ENCODE measurements at places on chromosomes 3 and 15. TPM values are rescaled to one million over a fixed set of nuclear protein-coding genes. Genes with fewer than 3 reads are reported as not detected.
A peak's percentile ranks its signal among the peaks of the same experiment; 100 is the strongest.

Gene TM4SF1
- 285 TPM for polyA plus RNA-seq

Gene C3orf85
- polyA plus RNA-seq: not detected

GRCh38 chr3:190210608-190211007, 89.9 kb upstream of the P3H2 start:
- DNase-seq: no peak

GRCh38 chr15:97661796-97662195, 298.7 kb upstream of the ARRDC4 start:
- no peak for DNase-seq

Gene P2RY1
- 0.12 TPM for polyA plus RNA-seq

- DNase-seq: no peak
Observed at GRCh38 chr15:59657635-59658125, 365 bp upstream of the GTF2A2 start.

GRCh38 chr3:43018246-43018645, 39.1 kb downstream of the GASK1A start:
- no peak for DNase-seq

- no peak for DNase-seq
Observed at GRCh38 chr3:39108200-39108710, 775 bp downstream of the TTC21A start.

GRCh38 chr3:78726545-78726944, 1041.3 kb downstream of the ROBO1 start:
- no peak for DNase-seq

Gene ISLR2
- not detected for polyA plus RNA-seq

- peak; percentile 15 for DNase-seq
Observed at GRCh38 chr15:50940506-50940905, 32.0 kb downstream of the AP4E1 start.

GRCh38 chr15:46946953-46947352, 770.4 kb upstream of the SEMA6D start:
- no peak for DNase-seq

Gene SLC22A14
- polyA plus RNA-seq: 0.10 TPM

DNA sequence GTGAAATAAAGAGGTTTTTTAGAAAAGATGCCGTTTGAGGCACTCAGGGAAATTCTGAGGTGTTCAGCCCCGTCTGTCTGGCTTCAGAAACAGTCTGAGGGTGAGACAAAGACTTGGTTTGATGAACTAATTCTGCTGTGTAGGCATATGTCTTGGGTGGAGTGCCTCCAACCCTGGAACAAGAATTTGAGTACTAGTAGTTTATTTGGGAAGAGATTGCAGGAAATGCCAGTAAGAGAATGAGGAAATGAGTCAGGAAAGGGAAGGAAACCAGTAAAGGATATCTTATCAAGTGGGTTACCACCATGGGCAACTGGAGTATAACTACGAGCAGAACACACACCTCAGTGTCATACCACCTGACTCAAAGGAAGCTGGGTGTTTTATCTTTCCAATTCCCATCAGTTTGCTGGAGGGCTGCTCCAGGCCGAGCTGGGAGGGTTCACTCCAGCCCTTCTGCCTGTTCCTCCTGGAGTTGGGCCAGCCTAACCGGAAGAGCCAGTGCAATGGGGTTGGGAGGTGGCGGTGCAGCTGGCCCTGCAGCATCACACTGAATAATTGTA, 75.3 kb downstream of the TGFBR2 start:
- no peak for DNase-seq

GRCh38 chr3:64408770-64409169, 183.5 kb upstream of the PRICKLE2 start:
- no peak for DNase-seq

DNA sequence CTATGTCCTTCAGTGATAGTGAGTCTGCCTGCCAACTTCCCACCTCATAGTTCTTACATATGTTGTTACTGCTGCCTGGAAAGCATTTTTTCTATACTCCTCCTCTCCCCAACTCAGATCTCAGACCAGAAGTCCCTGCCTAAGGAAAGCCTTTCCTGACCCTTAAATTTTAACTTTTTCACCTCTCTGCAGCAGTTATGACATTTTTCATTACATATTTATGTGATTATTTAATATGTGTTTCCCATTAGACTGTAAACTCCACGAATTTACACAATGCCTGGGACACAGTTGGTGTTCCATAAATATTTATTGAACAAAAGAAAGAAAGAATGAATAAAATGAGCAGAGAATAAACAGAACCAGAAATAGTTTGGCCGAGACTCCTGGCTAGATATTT, 125.5 kb downstream of the MITF start:
- no peak for DNase-seq

Gene ZNF385D
- 7.1 TPM for polyA plus RNA-seq

- peak; percentile 84 for DNase-seq
Observed at GRCh38 chr3:178671791-178672190, 135.6 kb downstream of the KCNMB2 start.

Gene SORD
- 37.7 TPM for polyA plus RNA-seq

GRCh38 chr15:68314563-68314962, 37.0 kb downstream of the FEM1B start:
- no peak for DNase-seq

Gene HGD
- not detected for polyA plus RNA-seq

- no peak for DNase-seq
Observed at GRCh38 chr15:80574590-80574989, 120.5 kb upstream of the ABHD17C start.

GRCh38 chr3:179149406-179149867, 1.3 kb downstream of the PIK3CA start:
- peak; percentile 65 for DNase-seq

Gene C3orf49
- not detected for polyA plus RNA-seq

- DNase-seq: peak; percentile 42
Observed at GRCh38 chr15:51780636-51781035, 29.2 kb downstream of the TMOD2 start.

GRCh38 chr15:87954793-87955192, 301.7 kb downstream of the NTRK3 start:
- no peak for DNase-seq

DNA sequence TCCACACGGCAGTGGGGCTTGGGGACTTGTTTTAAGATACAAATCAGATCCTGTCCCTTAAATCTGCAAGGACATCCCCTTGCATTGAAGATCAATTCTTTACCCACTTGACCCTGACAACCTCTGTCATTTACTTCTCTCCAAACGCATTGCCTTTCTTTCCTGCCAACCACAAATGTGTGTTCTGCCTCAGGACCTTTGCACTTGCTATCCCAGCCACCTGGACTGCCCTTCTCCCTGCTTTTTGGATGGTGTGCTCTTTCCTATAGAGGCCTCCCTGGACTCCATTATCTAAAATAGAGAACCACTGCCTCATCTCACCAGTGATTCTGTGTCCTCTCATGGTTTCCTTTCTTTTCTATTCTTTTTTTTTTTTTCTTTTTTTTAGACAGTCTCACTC, 1.5 kb upstream of the RPL29 start:
- DNase-seq: no peak

Gene PAQR9
- 0.05 TPM for polyA plus RNA-seq

Gene GOLGA6L9
- 1.2 TPM for polyA plus RNA-seq

DNA sequence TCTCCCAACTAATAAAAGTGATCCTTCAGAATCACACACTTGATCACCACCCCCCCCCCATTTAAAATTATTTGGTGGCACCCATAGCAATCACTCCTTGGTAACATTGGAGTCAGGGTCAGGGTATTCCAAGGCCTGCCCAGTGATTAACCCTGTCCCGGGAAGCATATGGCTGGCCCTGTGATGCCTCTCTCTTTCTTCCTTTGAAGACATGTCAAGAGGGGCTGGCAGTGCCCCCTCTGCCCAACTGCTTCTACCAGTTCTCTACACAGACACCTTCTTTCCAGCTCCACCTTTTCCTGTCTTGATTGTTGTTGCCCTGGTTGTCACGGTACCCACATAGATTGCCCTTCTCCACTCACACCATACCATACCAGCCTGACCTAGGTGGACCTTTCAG, 30.9 kb upstream of the MANF start:
- DNase-seq: no peak

DNA sequence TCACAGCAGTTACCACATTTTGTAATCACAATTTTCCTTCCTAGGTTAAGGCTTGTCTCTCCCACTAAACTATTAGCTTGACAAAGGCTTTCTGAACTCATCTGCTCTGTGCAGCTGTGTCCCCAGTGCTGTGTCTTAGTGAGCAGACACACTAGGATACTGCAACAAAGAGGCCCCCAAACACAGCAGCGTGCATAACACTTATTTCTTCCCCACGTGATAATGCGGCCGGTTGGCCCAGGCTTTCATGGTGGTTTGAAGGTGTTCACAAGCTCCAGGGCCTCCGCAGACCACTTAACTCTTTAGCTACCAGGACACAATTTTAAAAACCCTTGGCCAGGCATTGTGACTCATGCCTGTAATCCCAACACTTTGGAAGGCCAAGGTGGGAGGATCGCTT, 2.2 kb upstream of the HDAC11 start:
- DNase-seq: no peak

- peak; percentile 6 for DNase-seq
Observed at GRCh38 chr3:141996437-141996836, 120.0 kb downstream of the ATP1B3 start.

DNA sequence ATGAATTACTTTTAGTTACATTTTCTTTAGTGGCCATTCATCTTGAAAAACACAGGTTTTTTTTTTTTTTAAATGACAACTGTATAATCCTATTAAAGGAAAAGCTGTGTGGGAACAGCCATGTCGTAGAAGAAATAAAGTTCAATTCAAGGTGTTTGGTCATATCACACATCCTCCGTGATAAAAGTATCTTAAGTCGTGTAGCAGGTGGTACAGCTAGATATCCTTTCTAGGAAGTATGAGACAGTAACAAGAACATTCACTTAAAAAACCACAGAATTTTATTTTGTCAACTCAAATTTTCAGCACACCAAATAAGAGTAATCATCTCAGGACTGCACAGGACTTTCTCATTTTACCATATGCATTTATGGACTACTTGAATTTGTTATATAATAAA, 16.1 kb downstream of the ZDHHC23 start:
- no peak for DNase-seq

- DNase-seq: no peak
Observed at GRCh38 chr3:2921452-2921851, 188.7 kb downstream of the IL5RA start.

Gene IGF2BP2
- polyA plus RNA-seq: 6.1 TPM

- no peak for DNase-seq
Observed at GRCh38 chr15:26772154-26773066, at the start of gene GABRB3. Gene GABRB3 (minus strand): TSS chr15:26773066.

GRCh38 chr15:86103825-86104224, 24.2 kb downstream of the AGBL1 start:
- DNase-seq: no peak

Gene PLSCR2
- not detected for polyA plus RNA-seq

GRCh38 chr3:184237211-184237610, 7.8 kb downstream of the VWA5B2 start:
- no peak for DNase-seq

Gene GOLGA6L7
- not detected for polyA plus RNA-seq

DNA sequence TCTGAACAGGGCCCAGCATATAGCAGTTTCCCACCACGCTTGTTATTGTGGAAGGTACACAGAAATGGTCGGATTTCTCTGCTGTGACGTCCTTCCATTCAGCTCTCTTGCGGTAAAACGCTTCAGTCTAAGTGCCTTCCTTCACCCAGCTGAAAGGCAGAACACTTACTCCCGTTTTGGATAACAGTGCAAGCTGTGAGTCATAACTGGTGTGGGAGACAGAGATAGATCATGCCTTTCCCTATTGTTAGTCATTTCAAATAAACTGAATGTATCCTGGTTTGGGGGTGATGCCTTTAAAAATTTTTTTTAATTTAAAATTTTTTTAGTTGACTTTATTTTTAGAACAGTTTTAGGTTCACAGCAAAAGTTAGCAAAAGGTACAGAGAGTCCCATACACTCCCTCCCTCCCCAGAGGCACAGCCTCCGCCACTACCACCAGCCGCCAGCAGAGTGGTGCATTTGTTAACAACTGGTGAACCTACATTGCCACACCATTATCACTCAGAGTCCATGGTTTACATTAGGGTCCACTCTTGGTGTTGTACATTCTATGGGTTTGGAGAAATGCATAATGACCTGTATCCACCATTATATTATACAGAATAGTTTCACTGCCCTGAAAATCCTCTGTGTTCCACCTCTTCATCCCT, 94.9 kb upstream of the NSMCE3 start:
- peak; percentile 8 for DNase-seq

Gene RNU5B-1
- polyA plus RNA-seq: not detected

Gene FRMD5
- polyA plus RNA-seq: 8.7 TPM

DNA sequence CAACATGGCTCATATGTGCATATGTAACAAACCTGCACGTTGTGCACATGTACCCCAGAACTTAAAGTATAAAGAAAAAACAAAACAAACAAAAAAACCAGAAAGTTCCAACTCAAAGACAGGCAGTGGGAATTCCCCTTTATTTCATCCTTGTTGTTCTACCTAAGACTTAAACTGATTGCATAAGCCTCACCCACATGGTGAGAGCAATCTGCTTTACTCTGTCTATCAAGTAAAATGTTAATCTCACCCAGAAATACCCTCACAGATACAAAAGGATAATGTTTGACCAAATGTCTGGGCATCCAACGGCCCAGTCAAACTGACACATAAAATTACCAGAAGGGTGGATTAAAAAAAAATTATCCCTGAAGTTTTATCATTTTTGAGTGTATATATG, 190.9 kb upstream of the PLSCR5 start:
- DNase-seq: no peak

Gene ZNF502
- polyA plus RNA-seq: 1.8 TPM

DNA sequence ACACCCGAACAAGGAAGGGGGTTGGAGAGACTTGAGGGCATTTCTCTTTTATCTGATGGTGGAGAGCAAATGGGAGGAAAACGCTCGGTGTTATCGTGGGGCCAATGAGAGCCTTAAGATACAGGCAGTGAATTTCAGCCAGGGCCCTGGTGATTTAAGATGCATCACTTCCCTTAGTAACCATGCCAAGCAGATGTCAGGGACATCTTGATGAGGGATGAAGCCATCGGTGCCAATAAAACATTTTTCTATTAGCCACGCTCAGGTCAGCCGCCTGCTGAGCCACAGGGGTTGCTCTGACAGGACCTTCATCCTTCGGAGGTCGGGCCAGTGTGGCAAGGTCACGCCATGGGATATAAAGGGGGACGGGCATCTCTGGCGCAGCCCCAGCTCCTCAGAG, 10.6 kb downstream of the IQSEC1 start:
- DNase-seq: no peak

GRCh38 chr15:42165106-42165505, 8.7 kb upstream of the PLA2G4F start:
- no peak for DNase-seq

DNA sequence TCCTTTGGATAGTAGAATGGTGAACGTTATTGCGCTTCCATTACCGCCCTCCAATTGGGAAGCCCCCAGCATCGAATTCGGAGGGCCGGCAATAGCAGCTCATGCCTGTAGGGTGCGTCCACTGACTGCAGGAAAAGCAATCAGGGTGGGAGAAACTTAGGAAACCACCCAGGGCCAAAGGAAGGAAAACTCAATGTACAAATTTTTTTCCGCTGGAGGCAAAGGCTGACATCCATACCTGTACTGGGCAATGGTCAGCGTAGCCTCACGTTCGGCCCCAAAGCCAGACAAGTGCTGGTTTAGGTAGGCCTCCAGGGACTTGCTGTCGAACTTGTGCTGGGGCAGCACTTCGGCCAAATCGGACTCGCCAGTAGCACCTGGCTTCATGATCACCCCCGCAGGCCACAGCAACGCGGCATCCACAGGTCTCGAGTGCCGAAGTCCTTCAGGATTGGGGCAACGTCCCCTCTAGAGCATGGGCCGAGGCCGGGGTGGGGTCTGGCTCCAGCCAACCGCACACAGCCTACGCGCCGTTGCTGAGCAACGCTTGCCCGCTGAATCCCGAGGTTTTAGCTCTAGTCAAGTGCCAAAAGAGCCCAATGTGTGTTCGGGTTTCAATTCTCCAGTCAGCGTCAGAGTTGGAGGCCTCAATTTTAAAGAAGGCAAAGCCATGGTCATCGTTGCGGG, at the start of gene ACAD11:
TSS of gene ACAD11 (minus strand) at position 445 of the 687 bp plus-strand sequence. CDS start at position 387, 58 bp downstream.
- peak; percentile 71 for DNase-seq

Data from mammary epithelial cell (primary cell).